Stimulated activated CD4-positive, alpha-beta T cell treated with anti-CD3 and anti-CD28 coated beads, Interleukin-15, amount 100 ng/mL, for 1 hour (primary cell): ENCODE measurements at places on chromosomes 16 and 17.

GRCh38 chr17:76011951-76012350, 11.3 kb downstream of the CDK3 start:
- DNase-seq = no peak

- DNase-seq = no peak
These were observed at the start of gene CD19 for GRCh38 chr16:28931801-28932225. CD19 (plus strand) TSS chr16:28931971; CDS start chr16:28932001, 30 bp downstream.

DNA sequence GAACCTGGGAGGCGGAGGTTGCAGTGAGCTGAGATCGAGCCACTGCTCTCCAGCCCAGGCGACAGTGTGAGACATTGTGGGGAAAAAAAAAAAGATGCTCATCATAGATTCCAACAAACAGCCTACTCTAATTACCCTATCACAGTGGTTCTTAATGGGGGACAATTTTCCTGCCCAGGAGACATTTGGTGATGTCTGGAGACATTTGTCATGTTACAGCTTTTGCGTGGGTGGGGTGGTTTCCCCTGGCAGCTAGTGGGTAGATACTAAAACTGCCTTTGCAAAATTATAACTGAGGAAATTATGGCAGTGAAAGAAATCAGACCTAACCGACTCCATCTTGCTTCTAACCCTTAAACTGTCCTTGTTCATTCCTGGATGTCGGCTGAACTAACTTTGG, 92.5 kb upstream of the RBL2 start:
- no peak for DNase-seq

- DNase-seq = no peak
These were observed at the start of gene TM4SF5 for GRCh38 chr17:4771519-4772234. TM4SF5 (plus strand) TSS chr17:4771886; CDS start chr17:4771923, 37 bp downstream.

DNA sequence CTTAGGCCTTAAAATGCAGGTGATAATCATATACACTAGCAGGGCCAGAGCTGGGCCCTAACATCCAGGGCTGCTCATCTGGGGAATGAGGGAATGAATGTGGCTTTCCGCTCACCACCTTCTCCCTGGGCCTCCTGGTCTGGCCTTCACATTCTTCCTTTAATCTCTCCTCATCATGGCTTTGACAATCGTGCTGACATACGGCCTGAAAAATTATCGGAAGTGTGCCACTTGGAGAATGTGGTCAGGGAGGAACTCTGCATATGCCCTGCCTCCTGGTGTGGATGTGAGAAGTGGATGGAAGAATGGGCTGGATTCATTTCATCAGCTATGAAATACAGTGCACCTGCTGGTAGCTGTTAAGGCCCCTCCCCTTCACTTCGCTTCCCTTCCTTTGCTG, 2.4 kb downstream of the WSCD1 start:
- DNase-seq = no peak

- DNase-seq = no peak
These were observed 75.5 kb downstream of the JPH3 start for GRCh38 chr16:87677830-87678229.

- DNase-seq = no peak
These were observed 130.1 kb downstream of the TRIM37 start for GRCh38 chr17:58976541-58976940.

DNA sequence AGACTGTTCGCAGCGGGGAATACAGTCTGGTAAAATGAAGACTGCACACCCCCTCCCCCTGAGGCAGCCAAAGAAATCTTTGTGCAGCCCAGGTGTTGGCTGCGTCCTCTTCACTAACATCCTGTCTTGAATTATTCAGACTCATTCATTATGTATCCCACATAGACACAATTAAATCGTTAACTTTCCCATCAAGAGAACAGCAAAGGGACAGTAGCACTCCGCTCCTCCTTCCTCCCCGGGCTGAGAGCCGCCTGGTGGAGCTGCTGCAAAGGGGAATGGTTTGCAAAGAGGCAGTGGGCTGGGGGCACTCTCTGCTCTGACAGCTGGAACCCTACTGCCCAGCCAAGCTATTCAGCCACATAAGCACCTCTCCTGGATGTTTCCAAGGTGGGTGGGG, 290.0 kb upstream of the SOX9 start:
- no peak for DNase-seq

DNA sequence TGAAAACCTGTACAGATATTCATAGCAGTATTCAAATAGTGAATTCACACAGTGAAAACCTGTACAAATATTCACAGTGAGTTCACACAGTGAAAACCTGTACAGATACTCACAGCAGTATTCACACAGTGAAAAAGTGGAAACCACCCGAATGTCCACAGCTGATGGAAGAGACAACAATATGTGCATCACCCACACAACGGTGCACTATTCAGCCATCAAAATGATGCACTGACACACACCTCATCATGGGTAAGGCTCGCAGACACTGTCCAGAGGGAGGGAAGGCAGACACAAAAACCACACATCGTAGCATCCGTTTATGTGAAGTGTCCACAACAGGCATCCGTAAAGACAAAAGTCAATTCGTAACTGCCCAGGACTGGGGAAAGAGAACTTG, 100.9 kb downstream of the VPS53 start:
- DNase-seq = no peak

GRCh38 chr17:50128441-50129352, 1.3 kb downstream of the SAMD14 start:
- no peak for DNase-seq

DNA sequence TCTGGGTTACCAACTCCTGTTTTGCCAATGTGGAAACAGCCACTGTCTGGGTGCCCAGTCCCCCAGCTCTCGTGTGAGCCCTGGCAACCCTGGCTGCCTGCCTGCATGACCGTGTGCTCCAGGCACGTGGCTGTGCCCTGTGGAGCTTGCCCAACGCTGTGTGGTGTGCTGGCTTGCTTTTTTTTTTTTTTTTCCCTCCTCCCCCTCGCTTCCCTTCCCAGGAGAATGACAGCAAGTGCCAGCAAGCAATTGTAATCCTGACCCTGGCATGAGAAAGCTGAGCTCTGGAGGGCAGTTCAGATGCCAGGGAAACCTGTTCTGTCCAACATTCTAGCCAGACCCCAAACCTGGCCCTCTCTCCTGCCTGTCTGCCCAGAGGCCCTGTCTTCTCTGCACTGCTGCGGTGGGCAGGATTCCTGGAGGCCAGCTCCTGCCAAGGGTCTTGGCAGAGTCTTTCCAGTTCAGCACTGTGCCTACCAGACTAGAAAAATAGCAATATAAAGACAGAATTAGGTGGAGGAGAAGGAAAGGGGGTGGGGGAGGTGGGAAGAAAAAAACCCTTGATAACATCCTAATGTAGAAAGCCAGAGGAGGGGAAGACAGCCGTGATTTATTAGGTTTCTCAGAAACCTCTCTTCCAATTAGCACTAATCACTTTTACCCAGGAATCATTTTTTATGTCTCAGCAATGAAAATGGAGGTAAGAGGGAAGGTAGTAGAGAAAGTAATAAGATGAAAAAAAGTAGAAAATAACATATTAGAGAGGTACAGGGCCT, 9.0 kb downstream of the HLF start:
- DNase-seq = no peak

- no peak for DNase-seq
These were observed 36.4 kb upstream of the SSTR5 start for GRCh38 chr16:1036166-1036565.

DNA sequence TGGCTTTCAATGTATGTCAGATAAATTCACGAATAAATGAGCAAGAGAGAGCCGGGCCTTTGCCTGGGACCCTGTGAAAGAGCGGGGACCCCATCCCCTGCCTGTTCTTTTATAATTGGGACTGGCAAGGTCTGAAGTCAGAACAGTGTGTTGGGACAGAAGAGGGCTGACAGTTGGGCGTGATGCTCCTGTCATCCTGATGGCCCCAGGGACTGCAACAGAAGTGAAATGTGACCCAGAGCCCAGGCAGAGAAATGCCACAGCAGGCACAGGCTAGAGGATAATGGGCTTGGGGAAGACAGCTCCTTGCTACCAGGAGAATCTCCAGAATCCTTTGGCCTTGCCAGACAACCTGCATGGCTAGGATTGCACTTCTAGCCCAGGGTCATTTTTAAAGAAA, 37.9 kb downstream of the GSG1L start:
- DNase-seq = no peak

- DNase-seq = no peak
These were observed 18.9 kb downstream of the NUP93 start for GRCh38 chr16:56748826-56749225.

- DNase-seq = no peak
These were observed 790 bp downstream of the BCKDK start for GRCh38 chr16:31108794-31109558.

GRCh38 chr17:79513820-79514535, 96.9 kb downstream of the RBFOX3 start:
- DNase-seq = no peak

DNA sequence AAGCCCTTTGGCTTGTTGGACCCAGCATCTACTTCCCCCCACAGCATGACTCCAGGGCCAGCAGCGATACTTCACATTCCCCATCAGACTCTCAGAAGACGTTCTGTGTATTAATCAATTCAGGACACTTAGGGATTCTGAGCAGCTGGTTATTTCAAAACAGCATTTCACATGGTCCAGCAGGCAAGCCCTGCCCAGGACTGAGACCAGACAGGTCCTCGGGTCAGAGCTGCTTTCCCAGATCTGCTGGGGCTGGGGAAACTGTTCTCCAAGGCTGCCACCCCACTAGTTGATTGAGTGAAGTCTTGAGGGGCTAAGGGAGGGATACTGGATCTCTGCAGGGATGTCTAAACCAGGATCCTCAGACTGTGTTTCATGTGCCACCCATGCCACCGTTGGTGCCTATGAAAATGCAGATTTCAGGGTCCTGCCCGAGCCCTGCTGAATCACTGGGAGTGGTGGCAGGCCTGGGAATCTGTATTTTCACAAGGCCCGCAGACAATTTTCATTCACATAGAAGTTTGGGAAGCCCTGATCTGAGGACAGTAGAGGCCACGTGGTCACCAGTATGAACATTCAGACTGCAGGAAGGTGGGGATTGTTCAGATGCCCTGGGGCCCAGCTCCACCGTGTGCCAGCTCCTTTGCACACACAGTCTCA, 40.6 kb upstream of the CDH5 start:
- DNase-seq = no peak

- no peak for DNase-seq
These were observed 76.3 kb upstream of the AXIN2 start for GRCh38 chr17:65637786-65638185.

- DNase-seq = no peak
These were observed 15.3 kb downstream of the TMEM204 start for GRCh38 chr16:1548727-1549126.

GRCh38 chr17:64145375-64145750, 15.4 kb upstream of the ERN1 start:
- DNase-seq = no peak

DNA sequence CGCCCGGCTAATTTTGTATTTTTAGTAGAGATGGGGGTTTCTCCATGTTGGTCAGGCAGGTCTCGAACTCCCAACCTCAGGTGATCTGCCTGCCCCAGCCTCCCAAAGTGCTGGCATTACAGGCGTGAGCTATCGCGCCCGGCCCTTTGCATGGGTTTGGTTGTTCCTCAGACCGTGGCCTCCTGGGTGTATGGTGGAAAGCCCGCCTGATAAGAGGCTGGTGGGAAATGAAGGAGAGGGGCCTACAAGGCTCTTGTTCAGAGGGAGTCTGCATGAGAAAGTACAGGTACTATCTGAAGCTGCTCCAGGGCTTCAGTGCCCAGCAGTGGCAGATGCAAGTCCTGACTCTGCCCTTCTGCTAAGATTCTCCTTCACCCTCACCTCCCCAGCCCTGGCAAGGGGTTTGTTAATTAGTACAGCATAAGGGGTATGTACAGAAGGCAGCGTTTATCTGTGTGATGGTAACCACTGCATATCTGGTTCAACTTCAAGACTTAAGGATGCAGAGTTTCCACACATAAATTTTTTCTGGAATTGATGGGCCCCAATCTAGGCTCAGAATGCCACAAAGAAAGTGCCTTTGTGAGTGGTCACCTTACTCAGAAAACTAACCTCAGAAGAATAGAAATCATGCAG, 24.2 kb downstream of the GRB7 start:
- no peak for DNase-seq

DNA sequence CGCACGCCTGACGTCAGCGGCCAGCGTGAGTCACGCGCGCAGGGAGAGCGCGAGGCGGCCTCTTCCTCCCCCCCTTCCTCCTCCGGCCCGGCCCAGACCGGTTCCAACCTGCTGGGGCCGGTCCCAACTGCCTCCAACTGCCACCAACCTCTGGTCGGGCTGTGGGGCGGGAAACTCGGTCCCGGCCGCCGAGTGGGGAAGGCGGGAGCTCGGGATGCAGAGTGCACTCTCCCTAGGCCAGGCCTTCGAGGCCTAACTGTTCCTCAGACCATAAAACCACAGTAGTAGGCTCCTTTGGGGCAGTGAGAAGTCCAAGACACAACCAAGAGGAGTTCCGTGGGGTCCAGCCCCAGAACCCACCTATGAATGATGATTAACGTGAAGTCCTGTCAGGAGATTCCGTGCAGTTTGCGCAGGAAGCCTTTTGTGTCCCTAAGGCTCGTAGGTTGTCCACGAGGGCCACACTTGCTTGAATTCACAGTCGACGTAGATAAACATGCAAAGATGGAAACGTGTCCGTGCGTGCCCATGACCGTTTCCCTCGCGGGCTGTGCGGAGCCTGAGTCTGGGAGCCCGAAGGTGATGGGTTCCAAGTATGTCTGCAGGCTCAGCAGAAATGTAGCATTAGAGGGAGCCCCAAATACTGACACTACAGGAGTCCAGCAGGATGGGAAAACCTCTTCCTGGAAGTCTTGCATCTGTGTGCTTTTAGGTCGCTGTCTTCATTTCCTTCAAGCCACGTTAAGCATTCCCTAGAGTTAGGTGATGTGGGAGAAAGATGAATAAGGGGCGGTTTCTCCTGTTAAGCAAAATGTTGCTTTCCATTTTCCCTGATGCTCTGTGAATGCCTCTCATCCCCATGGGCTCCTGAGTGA, 647 bp downstream of the UNK start:
- DNase-seq = peak; percentile 83

GRCh38 chr16:88491560-88492310, 38.7 kb downstream of the ZFPM1 start:
- no peak for DNase-seq

- no peak for DNase-seq
These were observed 112.8 kb upstream of the PSMD7 start for GRCh38 chr16:74183601-74184360.

DNA sequence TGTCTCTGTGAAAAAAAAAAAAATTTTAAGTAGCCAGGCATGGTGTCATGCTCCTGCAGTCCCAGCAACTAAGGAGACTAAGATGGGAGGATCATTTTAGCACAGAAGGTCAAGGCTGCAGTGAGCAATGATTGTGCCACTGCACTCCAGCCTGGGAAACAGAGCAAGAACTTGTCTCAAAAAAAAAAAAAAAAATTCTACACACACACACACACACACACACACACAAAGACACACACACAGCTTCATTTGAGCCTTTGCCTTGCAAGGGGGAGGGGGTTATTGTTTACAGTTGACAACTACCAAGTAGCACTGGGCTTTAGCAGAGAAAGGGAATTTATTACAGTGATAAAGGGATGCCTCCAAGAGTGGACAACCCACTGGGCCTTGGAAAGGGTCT, 4.9 kb upstream of the POLR3E start:
- no peak for DNase-seq

- no peak for DNase-seq
These were observed 14.3 kb upstream of the DYNLRB2 start for GRCh38 chr16:80526418-80527061.

GRCh38 chr17:35404360-35404759, 27.9 kb downstream of the SLFN12 start:
- DNase-seq = no peak
